ENCODE measurements at places on chromosomes 5 and 9.

GRCh38 chr5:57664700-57665099 is 182.1 kb upstream of the ACTBL2 start:
- DNase-seq, result no peak

- no peak for DNase-seq
Observed at GRCh38 chr5:20974426-20974825, 986.4 kb upstream of the CDH18 start.

- DNase-seq, result no peak
Observed at GRCh38 chr5:55720188-55720703, 8.1 kb upstream of the SLC38A9 start.

- DNase-seq, result no peak
Observed at GRCh38 chr5:62662521-62662920, 83.9 kb downstream of the LRRC70 start.

- DNase-seq, result no peak
Observed at GRCh38 chr9:16500386-16500785, 370.1 kb downstream of the BNC2 start.
